ENCODE measurements at places on chromosomes 6 and 20.

- no peak for DNase-seq
These were observed 98.5 kb downstream of the PREP start for GRCh38 chr6:105304366-105304765.

DNA sequence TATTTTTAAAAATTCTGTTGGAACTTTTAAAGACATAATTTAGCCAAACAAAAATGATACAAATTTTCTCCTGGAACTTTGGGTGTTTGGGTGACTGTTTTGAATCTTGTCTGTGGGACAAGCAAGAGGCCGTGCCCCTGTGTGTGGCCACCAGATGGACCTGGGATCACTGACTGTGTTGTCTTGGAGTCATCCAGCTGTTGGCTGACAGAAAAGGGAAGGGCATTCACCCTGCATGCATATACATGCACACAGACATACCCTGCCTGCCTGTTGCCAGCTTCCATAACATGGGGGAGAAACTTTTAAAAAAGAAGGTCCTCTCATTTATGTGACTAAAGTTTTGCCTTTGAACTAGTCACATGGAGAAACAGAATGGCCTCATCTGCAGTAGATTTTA lies 72.7 kb downstream of the BLOC1S5 start:
- no peak for DNase-seq

- DNase-seq = no peak
These were observed 21.4 kb downstream of the GSTA2 start for GRCh38 chr6:52741872-52742271.

DNA sequence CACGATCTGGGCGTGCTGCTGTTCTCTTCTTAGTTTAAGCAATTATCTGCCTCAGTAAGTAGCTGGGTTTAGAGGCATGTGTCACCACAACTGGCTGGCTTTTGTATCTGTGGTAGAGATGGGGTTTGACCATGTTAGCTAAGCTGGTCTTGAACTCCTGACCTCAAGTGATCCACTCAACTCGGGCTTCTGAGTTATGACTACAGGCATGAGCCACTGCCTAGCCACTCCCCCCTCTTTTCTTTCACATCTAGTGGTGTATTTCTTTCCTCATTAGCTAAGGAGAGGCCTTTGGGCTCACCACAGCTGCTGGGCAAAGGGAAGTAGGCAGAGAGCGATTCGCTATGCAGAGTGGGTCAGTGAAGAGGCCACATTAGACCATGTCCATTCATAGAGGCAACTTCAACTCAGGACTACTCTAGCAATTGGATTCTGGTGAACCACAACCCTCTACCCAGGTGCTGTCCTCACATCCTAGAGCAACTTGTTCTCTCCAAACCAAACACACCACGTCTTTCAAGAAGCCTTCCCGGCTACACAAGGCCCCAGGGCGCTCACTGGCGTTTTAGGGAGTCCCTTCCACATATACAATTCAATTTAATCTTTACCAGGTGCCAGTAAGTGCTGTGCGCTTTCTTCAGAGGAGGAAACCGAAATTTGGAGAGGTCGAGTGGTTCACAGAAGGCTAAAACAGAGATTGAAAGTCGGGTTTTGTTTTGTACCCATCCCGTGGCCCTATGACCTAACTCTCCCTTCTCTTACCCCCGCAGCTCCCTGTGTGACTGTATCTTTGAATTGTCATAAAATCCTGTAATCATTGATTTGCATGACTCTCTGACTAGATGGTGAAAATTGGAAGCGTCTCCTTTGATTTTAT lies 26.5 kb upstream of the GFOD1 start:
- DNase-seq = no peak

GRCh38 chr6:131636880-131637792 lies at the start of gene ENPP3:
Gene ENPP3 (plus strand): TSS chr6:131637302. CDS start chr6:131637385, 83 bp downstream.
- no peak for DNase-seq

DNA sequence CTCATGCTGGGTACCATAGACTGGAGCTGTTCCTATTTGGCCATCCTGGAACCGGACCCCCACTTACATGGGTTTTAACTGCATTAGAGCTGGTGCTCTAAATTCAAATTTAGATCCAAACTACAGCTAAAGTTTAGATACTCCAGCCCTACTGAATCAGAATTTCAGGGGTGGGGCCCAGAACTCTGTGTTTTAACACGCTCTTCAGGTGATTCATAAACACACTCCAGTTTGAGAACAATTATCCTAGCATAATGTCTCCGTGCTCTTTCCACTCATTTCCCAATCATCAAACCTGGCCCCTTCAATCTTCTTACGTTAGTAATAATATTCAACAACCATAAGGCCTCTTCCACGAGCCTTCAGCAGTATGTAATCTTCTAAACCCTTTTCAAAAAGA lies 15.3 kb downstream of the TRPC4AP start:
- no peak for DNase-seq

DNA sequence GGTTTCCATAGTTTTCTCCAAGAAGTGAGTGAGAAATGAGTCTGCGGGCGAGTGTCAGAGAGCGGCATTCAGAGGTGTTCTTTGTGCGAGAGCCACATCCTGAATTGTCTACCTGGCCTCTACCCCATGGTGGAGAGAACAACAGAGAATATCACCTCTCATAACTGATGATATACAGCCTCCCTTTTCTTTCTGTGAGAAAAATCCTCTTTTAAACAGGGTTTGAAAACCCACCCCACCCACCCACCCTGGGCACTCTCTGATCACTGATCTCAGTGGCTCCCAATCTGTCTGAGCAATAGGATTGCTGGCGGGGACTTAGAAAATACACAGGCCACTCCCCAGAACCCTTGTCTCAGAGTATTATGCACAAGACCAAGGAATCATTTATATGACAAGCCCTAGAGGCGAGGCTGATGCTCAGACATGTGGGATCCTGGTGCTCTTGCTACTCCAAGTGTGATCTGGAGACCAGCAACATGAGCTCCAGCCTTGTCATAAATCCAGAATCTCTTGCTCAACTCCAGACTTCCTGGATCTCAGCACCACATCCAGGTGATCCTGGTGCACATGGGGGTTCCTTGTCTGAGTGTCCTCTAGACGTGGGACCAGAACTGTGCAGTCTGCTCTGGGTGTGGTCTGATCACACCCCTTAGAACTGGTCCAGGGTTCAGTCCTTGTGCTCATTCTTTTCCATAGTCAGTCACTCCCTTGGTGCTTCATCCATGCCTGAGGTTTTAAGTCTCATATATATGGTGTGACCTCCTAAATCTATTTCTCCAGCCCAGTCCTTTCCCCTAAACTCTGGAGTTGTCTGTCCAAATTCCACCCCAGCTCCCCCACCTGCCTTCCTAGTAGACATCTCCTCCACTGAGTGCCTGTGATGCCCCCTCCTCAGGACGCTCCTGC lies 5.3 kb downstream of the HLA-B start:
- DNase-seq = no peak

- no peak for DNase-seq
These were observed 26.9 kb upstream of the LRRC1 start for GRCh38 chr6:53767941-53768340.

GRCh38 chr6:43770372-43771209 lies 580 bp downstream of the VEGFA start:
- peak; percentile 18 for DNase-seq

- no peak for DNase-seq
These were observed 40.9 kb downstream of the HTR1E start for GRCh38 chr6:86978251-86978650.

GRCh38 chr20:29448806-29449470 lies 1808.5 kb upstream of the DEFB115 start:
- no peak for DNase-seq

DNA sequence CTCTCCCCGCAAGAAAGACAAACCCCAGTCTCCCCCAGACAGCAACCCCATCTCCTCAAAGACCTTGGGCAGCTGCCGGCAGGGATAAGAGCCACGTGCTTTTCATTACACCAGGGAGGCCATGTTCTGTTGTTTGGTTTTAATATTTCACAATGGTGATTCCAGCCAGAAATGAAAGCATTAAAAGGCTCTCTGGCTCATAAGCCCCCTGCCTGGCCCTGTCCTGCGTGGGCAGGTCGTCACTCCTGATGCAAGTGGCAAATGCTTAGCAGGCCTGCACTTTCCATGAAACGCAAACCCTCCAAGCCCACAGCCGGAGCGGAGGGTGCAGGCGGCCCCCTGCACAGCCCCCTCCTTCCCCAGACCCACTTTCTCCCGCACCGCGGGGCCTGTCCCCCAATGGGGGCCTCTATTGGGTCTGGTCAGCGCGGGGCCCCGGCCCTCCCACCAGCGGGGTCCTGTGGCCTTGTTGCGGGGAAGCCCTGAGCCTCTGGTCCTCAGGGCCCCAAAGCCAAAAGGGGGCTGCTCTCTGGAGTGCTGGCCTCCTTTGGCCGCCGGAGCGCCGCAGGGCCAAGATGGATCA lies 77.2 kb downstream of the TMEM242 start:
- no peak for DNase-seq

- DNase-seq = no peak
These were observed 79.0 kb downstream of the NRSN1 start for GRCh38 chr6:24205020-24205492.

DNA sequence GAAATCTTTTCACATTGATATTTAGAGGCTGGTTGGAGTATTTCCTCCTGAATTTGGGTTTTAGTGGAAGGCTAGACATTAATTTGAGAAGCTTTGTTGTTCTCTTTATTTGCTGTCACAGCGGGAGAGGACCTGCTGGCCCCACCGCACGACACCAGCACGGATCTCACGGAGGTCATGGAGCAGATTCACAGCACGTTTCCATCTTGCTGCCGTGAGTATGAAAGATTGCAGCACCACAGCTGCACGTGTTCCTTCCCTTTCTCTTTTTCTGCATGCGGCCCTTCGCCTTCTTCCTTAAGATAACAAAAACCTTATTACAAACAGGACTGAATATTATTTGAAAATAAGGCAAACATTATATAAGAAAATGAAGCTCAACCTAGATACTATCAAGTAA lies 555.5 kb downstream of the UTRN start:
- DNase-seq = no peak

All from stimulated activated CD4-positive, alpha-beta T cell treated with anti-CD3 and anti-CD28 coated beads, TNF-alpha, amount 100 ng/mL, for 4 hours (primary cell).